ENCODE measurements at places on chromosomes 3 and 15.

DNA sequence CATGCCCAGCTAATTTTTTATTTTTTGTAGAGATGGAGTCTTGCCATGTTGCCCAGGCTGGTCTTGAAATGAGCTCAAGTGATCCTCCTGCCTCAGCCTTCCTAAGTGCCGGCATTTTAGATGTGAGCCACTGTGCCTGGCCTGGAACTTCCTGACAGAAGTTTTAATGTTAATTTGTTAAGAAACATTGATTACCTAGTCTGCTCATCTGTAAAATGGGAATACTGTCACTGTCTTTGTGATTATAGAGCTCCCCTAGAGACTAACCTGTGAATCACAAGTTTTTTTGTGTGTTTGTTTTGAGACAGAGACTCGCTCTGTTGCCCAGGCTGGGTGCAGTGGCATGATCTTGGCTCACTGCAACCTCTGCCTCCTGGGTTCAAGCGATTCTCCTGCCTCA is 4.3 kb upstream of the EIF3J start:
- DNase-seq, result no peak

- DNase-seq, result peak; percentile 98
Measured at GRCh38 chr15:57477736-57478522, 101.6 kb downstream of the CGNL1 start.

DNA sequence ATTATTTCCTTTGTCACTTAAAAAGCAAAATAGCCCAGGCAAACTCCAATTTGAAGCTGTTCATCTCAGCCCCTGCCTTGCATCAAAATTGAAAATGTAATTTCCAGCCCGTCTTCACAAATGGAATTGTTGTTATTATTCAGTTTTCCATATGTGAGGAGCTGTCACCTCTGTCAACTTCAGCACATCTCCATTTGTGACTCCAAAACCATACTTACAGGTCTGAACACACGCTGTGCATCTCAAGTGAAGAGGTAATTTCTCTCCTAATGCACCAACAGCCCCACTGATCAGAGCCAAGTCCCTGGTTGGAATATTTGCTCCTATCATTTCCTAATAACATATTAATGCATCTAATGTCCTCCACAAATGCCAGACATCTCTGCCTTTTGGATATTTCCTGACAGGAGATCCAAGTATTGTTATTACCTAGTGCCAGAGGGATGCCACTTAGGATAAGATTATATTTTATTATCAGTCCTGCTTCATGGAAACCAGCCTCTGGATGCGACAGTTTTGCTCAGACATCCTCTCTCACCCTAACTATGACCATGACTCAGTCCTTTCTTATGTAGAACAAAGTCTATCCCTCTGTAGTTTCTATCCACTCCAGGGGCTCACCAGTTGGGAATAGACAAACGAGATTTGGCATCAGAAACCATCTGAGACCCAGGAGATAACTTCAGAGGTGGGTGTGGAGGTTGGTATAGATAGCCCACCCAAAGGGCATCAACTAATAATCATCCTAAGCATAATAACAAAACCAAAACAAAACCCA is 379.8 kb downstream of the VPS13C start:
- DNase-seq, result no peak

DNA sequence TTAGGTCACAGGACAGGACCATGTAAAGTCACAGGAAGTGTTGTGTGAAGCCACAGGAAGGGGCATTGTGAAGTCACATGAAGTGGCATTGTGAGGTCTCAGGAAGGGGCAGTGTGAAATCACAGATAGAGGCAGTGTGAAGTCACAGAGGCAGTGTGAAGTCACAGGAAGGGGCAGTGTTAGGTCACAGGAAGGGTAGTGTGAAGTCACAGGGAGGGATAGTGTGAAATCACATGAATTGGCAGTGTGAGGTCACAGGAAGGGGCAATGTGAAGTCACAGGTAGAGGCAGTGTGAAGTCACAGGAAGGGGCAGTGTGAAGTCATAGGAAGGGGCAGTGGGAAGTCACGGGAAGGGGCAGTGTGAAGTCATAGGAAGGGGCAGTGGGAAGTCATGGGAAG is 37.9 kb downstream of the GASK1A start:
- no peak for DNase-seq

DNA sequence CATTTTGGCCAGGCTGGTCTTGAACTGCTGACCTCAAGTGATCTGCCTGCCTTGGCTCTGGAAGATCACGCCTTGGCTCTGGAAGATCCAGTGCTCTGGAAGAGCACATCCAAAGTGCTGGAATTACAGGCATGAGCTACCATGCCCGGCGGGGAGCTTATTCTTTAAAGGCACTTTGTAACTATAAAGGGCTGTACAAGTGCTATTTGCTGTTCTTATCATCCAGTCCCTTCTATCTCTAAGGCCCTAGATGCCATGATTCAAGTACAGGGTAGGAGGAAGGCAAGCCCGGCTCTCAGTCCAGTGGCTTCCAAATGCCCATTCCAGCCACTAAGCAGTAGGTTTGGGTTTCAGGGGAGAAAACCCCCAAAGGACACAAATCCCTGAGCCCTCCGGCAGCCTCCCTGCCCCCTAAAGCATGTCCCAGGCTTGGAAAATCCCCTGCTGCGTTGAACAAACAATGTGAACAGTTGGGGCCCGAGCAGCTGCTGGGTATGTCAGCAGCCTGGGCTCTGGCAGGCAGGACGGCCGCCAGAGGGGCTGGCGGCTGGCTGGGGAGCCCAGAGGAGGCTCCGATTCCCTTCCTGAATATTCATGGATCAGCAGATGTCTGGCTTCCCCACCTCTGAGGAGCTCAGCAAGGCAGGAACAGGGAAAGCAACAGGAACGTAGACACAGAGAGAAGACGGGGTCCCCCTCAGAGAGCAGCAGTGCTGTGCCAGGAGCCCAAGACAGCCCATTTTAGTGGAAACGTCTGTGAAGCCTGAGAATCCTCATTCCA is 7.7 kb downstream of the IGDCC4 start:
- peak; percentile 38 for DNase-seq

- DNase-seq, result peak; percentile 79
Measured at GRCh38 chr3:111227216-111227615, 155.6 kb downstream of the NECTIN3 start.

DNA sequence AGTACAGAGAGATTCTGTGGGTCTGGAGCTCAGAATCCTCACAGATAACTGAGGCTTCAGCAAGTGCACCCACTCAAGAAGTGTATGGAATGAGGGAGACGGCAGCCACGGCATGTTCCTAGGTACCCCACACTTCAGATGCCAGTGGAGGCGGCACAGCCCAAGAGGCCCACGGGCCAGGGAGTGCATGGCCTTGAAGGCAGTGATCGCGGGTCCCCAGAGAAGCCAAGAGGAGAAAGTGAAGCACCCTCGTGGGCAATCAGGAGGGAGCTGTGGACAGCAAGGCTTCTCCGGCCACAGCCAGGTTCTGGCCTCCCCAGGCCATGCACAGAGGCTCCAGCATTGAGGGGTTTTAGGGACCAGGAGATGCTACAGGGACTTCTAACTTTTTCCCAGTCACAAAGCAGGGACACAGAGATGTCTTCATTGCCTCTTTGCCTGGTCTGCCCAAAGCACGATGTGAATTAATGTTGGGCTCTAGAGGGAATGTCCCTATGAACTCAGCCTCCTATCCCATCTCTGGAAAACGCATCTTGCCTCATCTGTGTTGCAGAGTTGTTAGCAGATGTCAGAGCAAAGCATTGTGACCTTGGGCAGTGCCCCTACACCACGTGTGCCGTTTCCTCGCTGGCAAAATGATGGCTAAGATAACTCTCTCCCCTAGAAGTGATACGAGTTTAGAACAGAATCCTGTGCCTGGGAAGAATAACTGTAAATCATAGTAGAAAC is 2.6 kb upstream of the MAP6D1 start:
- DNase-seq, result no peak

DNA sequence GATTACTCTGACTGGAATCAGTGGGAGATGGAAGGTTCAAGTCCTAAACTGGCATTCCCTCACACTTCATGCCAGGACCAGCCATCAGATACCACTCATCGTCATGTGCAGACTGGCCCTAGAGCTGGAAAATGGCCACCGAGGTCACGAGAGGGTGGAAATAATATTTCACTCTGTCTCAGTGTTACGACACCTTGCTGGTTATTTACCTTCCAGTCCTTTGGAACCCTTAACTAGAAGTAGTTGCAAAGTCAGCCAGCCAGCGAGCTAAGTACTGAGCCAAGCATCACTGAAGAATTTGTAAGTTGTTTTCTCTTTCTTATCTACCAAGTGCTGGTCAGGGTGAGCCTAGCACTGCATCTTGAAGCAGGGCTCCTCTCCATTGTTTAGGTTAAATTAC is 309.9 kb upstream of the RASGRP1 start:
- no peak for DNase-seq

- no peak for DNase-seq
Measured at GRCh38 chr3:172021859-172022258, 17.5 kb upstream of the FNDC3B start.

- peak; percentile 85 for DNase-seq
Measured at GRCh38 chr15:40081691-40082194, 26.9 kb downstream of the BMF start.

DNA sequence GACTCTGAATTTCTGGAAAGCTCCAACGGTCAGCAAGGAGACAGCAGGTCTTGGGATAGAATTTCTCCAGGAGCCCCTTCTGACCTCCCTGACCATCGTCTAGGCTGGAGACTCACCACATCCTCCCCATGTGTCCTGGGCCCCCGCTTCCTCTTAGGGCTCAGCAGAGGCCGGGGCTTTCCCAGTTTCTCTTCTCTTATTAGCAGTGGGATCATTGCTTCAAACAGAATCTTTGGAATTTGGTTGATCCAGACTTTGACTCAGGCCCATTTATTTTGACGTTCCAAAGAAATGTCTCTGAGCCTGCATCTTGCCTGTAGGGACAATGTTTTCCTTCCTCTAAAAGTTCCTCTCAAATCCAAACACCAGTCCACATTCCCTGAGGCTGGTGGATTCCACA is 38.4 kb upstream of the SLC6A6 start:
- no peak for DNase-seq

GRCh38 chr15:37625576-37625975 is 308.9 kb upstream of the TMCO5A start:
- DNase-seq, result no peak

GRCh38 chr15:87817553-87817952 is 439.0 kb downstream of the NTRK3 start:
- DNase-seq, result peak; percentile 19

DNA sequence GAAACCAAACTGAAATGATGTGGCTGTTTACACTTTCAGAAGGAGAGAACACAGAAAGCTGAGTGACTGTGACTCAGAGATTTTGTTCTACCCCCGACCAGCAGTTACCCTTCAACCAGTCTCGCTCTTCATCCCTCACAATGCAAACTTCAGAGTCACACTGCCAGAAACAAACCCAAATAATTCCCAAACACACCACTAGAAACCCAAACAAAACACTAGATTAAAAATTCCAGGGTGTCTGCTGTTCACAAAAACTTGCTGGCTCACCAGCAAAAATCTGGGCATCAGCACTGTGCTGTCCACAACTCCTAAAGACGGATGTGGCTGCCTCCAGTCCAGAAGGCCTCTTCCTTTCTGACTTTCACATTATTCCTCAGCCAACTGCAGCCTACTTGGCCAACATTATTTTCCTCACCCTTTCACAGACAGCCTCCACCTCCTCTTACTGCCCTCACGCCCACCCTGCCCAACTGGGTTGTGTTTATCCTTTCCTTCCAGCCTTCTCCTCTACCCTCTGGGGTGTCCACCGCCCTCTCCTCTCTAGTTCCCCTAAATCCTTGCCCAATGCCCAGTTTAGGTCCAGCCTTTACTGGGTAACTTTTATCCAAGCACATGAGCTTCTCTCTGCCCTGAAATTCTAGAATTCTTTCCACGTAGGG is 71.4 kb downstream of the MECOM start:
- DNase-seq, result peak; percentile 40

- DNase-seq, result no peak
Measured at GRCh38 chr15:49988766-49989165, 130.3 kb downstream of the ATP8B4 start.

GRCh38 chr3:173725507-173725906 is 328.0 kb downstream of the NLGN1 start:
- DNase-seq, result no peak

- no peak for DNase-seq
Measured at GRCh38 chr15:70524470-70524869, 238.9 kb downstream of the UACA start.

DNA sequence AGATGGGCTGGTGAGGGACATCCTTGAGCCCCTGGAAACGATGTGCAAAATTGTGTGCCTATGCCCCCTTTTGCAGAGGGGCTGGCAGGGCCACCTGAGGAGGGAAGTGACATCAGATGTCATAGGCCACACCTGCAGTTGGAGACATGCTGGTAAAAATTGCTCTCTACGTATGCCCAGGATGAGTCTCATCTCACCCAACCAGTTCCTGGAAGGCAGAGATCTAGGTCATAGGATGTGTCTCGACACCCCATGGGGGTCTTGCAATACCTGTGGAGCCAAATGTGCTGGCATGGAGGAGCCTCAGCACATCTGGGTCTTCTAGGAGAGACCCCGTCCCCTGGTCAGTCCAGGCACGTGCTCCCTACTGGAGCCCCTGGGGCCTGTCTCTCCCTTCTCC is 96.5 kb upstream of the TLE3 start:
- DNase-seq, result no peak

GRCh38 chr3:61579685-61580084 is 18.3 kb downstream of the PTPRG start:
- no peak for DNase-seq

DNA sequence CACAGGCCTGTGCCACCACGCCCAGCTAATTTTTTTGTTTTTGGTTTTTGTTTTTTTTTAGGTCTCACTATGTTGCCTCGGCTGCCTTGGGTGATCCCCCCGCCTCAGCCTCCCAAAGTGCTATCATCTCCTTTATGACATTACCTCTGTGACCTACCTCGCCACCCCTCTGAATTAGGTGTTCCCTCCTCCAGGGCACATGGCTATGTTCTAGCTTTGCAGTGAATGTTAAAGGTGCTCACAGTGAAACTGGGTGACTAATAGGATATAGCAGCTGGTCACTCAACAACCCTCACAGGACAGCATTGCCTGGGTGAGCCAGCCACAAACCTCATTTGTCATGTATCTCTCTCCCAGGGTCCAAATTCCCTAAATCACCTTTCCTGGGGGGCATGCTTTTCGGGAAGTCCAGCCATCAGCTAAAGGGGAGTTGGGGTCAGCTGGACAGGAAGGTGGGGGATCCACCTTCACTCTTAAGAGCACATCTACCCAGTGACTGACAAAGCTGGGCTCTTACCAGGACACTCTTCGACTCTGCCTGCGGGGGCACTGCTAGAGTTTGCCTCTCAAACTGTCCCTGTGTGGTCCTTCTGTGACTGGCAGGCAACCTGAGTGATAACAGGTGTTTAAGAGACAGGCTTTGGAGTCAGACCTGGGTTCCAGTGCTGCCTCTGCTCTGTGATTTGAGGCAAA is 1.6 kb upstream of the TTLL3 start:
- peak; percentile 62 for DNase-seq

DNA sequence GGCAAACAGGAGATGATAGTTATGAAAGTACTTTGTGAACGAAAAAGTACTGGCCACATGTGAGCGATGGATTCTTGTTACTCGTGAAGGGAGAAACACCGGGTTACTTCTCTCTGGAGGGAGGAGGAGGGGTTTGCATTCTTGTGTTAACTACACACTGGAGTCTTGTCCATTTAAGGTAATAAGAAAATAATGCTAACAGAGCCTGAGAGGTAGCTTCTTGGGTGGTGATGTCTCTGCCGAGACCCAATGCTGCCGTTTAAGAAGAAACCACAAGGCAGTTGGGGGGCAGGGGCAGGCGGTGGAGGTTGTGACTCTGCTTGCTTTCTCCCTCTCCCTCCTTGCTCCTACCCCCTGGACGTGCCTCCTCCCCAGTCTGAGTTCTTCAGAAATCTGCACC is 100.9 kb upstream of the ROPN1 start:
- DNase-seq, result peak; percentile 47

- DNase-seq, result peak; percentile 76
Measured at GRCh38 chr3:23600167-23600871, 205.4 kb upstream of the UBE2E1 start.
